ENCODE measurements at places on chromosomes 1 and 21.
A peak's percentile ranks its signal among the peaks of the same experiment; 100 is the strongest.

DNA sequence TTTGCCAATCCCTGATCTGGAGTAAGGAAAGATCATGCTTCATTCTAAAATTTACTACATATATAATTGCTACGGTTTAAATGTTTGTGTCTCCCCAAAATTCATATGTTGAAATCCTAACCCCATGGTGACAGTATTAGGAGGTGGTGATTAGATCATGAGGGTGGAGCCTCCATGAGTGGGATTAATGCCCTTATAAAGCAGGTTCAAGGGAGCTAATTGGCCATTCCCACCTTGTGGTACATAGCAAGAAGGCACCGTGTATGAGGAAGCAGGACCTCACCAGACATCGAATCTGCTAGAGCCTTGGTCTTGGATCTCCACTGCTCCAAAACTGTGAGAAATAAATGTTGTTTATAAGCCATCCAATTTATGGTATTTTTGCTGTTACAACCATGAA is 55.5 kb downstream of the GADD45A start:
- DNase-seq, result no peak

GRCh38 chr1:53536606-53537005 is 77.4 kb downstream of the DMRTB1 start:
- DNase-seq, result no peak

- DNase-seq, result no peak
These were observed 63.4 kb downstream of the DDR2 start for GRCh38 chr1:162695687-162696086.

GRCh38 chr1:109762821-109763645 is 690 bp downstream of the EPS8L3 start:
- DNase-seq, result no peak

DNA sequence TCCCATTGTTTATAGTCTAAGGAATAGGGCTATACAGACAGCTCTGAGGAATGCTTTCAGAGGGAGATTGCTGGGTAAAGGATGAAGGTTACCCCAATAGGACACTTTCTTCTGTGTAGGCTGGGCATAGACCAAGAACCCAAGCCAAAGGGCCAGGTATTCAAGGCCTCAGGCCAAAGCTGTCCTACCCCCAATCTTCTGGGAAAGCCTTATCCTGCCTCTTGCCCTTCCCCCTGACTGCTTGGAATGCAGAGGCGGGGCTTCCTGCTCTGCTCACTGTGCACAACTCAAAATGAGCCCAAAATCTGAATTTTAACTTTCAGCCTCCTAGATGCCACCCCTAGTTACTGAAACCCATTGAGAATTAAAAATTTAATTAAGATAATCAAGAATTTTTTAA is 2.2 kb downstream of the OR10Z1 start:
- DNase-seq, result no peak

DNA sequence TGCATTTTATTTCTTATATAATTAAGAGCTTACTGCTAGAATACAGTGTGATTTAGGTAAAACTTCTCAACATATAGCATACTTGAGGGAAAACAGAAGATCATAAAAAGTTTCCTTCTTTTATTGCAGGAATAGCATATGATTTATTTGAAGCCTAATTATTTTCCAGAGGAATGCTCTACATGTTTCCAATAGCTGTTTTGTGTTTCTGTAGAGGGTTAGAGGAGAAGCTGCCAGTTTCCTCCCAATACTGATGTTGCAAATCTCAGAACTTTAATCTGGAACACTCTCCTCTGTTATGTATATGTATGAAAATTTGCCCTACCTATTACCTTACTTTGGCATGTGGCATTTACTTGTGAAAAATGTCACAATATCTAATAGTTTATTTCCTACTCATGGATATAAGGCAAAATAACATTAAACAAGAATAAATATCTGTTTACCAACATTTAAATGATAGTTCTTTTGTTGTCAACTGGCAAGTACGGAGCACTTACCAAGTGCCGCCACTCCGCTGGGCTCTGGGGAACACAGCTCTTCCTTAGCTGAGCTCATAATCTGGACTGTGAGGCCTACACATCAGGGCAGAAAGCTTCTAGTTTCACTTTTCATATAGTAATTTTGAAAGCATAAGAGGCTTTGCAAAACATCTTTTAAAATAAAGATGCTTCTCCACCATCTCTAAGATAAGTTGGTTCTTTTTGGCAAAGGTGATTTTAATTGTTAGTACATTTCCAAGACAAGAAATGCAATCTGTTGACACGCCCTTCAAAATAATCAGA is 239.8 kb upstream of the C1orf105 start:
- DNase-seq, result peak; percentile 59

GRCh38 chr1:156522443-156522970 is 21.9 kb upstream of the MEF2D start:
- DNase-seq, result no peak

- DNase-seq, result no peak
These were observed 169.9 kb downstream of the BRINP2 start for GRCh38 chr1:177340601-177341067.

- no peak for DNase-seq
These were observed 380.2 kb upstream of the ADGRL4 start for GRCh38 chr1:79386730-79387129.

GRCh38 chr21:44927259-44927586 is 6.5 kb upstream of the ITGB2 start:
- DNase-seq, result no peak

Data from CD4-positive, alpha-beta T cell treated with Interleukin-15 for 4 hours (primary cell).